ENCODE measurements at places on chromosomes 11 and 22.

GRCh38 chr11:47857892-47858543, 9.9 kb upstream of the NUP160 start:
- DNase-seq = no peak

- DNase-seq = no peak
These were observed 14.7 kb downstream of the SCUBE2 start for GRCh38 chr11:9076661-9077060.

DNA sequence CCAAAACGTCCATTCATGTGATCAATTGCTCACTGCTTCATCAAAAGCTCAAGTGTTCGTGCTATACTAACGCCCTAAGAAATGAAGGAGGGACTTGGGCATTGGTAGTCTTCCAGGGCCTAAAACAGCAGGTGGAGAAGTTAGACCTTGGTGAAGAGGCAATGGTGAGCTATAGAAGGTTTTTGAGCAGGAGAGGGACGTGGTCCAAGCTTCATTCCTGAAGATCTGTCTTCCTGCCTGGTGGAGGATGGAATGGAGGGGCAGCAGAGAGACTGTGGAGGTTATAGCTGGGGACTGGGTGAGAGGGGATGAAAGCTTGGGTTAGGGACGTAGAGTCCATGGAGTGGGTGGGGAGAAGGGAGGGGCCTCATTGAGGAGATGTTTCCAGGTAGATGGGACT, 97.7 kb downstream of the TP53I11 start:
- no peak for DNase-seq

DNA sequence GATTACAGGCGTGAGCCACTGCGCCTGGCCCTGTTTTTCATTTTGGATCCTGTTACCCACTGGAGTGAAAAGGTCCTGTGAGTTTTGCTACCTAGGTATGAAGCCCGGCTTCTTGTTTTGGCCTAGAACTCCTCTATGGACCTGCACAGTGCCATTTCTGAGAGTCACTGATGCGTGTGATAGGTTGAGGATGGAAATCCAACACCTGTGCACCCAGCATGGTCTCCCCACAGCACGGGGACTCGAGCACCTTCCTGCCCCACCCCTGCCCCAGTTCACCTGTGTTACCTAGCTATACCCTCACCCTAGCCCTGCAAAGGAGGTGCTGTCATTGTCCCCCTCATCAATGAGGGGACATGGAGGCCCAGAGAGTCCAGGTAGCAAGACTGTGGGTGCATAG, 5.1 kb downstream of the FBLN1 start:
- no peak for DNase-seq

- DNase-seq = no peak
These were observed 25.3 kb downstream of the PDHX start for GRCh38 chr11:34941688-34942087.

- no peak for DNase-seq
These were observed 3.7 kb upstream of the PLAAT4 start for GRCh38 chr11:63532799-63533475.

Measured in hematopoietic multipotent progenitor cell treated with erythropoietin and hydrocortisone succinate and interleukin-3 and kit ligand, for 8 days (in vitro differentiated cells).